ENCODE measurements at places on chromosomes 12 and 14. TPM values are rescaled to one million over a fixed set of nuclear protein-coding genes. Genes with fewer than 3 reads are reported as not detected.

- DNase-seq = peak; percentile 11
Measured at GRCh38 chr14:105366386-105367074, 31.8 kb upstream of the TEX22 start.

DNA sequence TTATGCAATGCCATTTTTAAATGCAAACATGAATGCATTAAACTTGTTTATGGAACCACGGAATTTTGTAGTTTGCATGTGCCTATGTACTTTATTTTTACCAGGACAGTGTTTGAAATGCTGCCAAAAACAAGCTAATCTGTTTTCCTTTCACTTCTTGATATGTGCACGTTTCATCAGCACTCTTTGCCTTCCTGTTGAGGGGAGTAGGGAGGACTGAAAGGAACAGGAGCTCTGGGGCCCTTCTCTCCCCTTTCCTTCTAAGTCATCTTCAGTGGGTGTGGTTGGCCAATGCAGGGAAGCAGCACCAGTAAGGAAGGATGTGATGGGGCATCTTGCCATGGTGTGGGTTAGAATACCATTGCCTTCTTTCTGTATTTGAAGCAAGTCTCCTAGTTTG, 12.1 kb upstream of the PPP4R4 start:
- DNase-seq = no peak

The TAS2R9 gene
- total RNA-seq = not detected

The TRPV4 gene
- total RNA-seq = 0.17 TPM

All from glutamatergic neuron (in vitro differentiated cells).